GM12892 (cell line): ENCODE measurements at places on chromosomes 16 and 17.

DNA sequence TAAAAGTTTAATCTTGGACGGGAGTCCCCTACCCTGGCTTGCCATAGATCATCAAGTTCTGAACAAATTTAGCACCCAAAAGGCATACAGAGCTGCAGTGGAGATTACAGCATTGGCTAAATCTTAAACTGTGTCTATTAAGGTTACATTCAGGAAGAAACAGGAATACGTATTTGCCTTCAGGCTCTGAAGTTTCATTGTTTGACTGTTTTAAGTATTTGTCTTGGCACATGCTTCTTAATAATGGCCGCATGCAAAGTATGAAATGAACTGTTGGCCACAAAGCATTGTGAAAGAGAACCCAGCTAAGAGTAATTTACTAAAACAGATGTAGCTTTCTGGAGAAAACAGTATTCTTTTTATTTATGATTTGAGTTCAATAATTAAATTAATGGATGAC, 63.9 kb upstream of the CNEP1R1 start:
- no peak for DNase-seq

GRCh38 chr17:39665642-39666224, 584 bp downstream of the TCAP start:
- DNase-seq: no peak

GRCh38 chr16:50198802-50199403, 45.8 kb downstream of the TENT4B start:
- no peak for DNase-seq

- DNase-seq: no peak
Measured at GRCh38 chr16:8998108-8998507, 34.4 kb upstream of the USP7 start.

GRCh38 chr16:55502801-55503366, 6.0 kb upstream of the LPCAT2 start:
- DNase-seq: no peak

DNA sequence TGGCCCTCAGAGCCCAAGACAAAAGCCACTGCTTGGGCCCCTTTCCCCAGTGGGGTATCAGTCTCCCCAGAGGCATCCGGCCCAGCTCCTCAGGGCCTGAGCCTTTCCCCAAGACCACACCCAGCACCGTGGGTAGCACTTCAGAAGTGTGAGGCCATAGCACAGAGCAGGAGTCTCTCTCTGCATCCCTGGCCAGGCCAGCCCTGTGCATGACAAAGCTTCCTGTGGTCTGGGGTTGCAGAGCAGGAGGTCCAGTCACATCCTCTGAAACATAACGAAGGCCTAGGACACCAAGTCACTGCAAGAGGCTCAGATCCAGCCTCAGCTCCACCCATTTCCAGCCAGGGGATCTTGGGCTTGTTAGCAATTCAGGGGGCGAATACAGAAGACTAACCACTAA, 56.8 kb upstream of the ZNF423 start:
- DNase-seq: no peak

- DNase-seq: no peak
Measured at GRCh38 chr16:8831871-8832716, 34.5 kb downstream of the PMM2 start.

GRCh38 chr16:75127713-75128415, 11.3 kb upstream of the LDHD start:
- no peak for DNase-seq

DNA sequence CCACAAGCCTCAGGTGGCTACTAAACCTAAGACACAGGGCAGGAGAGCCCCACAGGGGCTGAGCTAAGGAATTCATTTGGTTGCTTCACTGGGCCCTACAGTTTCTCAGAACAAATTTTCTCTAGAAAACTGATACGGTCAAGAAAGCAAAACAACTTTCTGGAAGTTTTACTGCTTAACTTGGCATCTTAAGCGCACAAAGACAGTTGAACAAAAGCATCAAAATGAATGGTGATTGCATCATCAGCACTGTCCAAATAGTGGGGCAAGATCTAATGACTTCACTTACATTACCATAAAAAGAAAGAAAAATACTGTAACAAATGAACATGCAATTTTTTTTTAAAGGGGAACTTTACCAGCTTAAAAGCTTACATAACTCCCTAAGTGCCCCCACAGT, 47.6 kb downstream of the XPO6 start:
- DNase-seq: no peak

DNA sequence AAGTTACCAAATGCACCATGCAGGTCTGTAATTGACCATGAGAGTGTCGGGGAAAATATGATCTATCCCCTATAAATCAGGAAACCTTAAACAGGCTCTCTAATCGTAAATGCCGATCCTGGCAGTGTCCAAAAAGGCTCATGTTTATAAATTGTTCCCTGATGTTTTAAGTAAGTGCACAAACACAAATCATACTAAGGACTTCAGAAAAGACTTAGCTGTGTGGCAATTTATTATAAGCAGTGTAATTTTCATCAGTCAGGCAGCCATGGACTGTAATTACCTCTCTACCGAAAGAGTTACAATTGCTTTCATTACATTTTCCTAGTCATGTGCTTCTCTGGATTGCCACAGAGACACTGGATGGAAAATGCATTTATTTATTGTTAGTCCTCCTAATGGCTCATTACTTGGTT, 73.4 kb upstream of the COX10 start:
- no peak for DNase-seq

DNA sequence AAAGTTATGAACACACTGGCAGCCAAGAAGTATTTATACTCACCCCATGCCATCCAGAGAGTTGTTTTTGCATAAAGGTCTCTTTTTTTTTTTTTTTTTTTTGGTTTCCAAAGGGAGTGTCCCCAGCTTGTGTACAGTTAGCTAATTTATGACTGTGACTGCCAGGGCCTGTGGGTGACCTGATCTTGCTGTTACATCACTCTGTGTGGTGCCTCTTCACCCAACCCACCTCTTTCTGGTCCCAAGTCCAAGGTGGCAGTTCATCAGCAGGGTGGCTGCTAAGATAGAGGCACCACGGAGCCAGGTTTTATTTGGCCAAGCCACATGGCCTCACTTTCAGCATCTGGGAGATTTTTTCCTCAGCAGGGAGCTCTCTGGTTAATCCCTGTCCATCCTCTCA, at the start of gene NOS2:
Gene NOS2, minus strand, starts transcription at position 8 of the 400 bp plus-strand sequence. CDS start 1,720 bp downstream, outside the sequence.
- DNase-seq: no peak

GRCh38 chr17:80012765-80013741, 22.6 kb downstream of the TBC1D16 start:
- no peak for DNase-seq

GRCh38 chr17:9648521-9649110, 3.3 kb downstream of the USP43 start:
- DNase-seq: no peak

- DNase-seq: no peak
Measured at GRCh38 chr17:6066183-6066948, 3.8 kb upstream of the WSCD1 start.

GRCh38 chr16:72129976-72130656, 36.5 kb downstream of the DHX38 start:
- no peak for DNase-seq

- no peak for DNase-seq
Measured at GRCh38 chr16:17125671-17126070, 345.1 kb downstream of the XYLT1 start.

- DNase-seq: no peak
Measured at GRCh38 chr17:27536781-27537180, 80.5 kb downstream of the KSR1 start.

DNA sequence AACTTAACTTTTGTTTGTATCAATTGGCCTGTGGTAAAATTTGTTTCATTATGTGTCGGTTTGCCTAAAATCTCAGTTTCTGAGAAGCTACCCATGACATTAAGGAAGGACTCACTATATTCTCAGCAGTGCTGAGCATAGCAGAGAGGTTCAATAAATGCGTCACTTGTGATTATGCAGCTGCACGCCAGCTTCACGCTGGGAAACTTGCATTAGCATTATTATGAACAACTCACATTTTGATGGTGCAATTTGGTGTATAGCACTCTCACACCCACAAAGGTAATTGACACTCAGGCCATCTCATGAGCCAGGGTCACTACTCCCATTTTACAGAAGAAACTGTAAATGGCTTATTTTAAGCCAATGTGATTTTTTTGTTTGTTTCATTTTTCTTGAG, 80.6 kb upstream of the SALL1 start:
- DNase-seq: no peak

- DNase-seq: no peak
Measured at GRCh38 chr16:67137605-67138004, 13.2 kb downstream of the B3GNT9 start.
